ENCODE measurements at places on chromosomes 3 and 15. TPM values are rescaled to one million over a fixed set of nuclear protein-coding genes. Genes with fewer than 3 reads are reported as not detected.

The CDHR4 gene
- total RNA-seq = not detected

The MYO5C gene
- total RNA-seq = 0.15 TPM

The NR2F2 gene
- 21.4 TPM for total RNA-seq

The TMEM266 gene
- total RNA-seq = under 0.01 TPM

The CILP gene
- under 0.01 TPM for total RNA-seq

The CCR1 gene
- not detected for total RNA-seq

The LDHAL6B gene
- total RNA-seq = not detected
